Caudate nucleus (tissue), 63 donors: ENCODE measurements at places on chromosomes 1 and 21.

DNA sequence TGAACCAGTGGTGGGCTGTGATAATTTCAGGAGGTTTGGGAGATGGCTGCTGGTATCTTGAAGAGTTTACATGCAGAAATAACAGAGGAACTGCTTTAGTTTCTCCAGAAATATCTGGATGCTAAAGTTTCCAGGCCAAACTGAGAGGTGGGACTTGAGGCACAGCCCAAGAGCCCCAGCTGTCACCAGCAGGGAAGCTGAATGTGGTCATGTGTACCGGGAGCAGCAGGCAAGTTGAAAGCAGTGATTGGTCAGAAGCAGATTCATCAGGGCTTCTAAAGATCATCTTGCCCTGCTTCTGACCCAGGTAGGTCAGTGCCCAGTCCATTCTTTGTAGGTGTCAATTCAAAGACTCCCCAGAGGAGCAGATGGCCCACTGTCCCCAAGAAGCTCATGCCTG, 7.9 kb upstream of the RPTN start:
- no peak for DNase-seq

- DNase-seq, result no peak
Measured at GRCh38 chr1:108801101-108801500, 54.6 kb downstream of the STXBP3 start.

GRCh38 chr1:57748719-57749118, 324.9 kb upstream of the DAB1 start:
- DNase-seq, result no peak

GRCh38 chr1:221271701-221272100, 392.5 kb downstream of the HLX start:
- no peak for DNase-seq

DNA sequence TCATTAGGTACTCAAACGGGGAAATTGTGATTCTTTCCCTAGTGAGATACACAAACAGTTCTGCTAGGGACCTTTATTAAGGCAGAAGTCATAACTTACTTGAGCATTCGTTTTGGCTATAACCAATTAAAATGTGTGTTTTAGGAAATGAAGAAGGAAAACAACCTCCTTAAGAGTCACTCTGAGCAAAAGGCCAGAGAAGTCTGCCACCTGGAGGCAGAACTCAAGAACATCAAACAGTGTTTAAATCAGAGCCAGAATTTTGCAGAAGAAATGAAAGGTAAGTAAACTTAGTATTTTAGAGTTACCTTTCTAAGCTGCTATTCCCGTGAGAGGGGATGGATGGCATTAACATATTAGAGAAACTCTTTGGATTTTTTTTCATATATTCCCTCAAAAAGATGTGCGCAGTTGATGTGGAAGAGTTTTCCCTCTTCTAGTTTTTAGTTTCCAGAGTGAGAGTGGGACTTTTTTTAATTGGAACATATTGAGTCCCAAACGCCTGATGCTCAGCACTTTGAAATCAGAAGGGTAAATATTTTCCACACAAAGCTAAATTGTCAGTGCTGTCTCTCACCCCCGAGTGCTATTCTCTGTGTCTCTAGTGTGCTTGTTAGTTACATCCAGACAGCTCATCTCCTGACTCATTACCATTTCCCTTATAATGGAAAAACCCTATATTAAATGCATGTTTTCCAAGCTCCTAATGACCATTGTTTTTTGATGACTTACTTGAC, 34.9 kb downstream of the CENPF start:
- DNase-seq, result no peak

GRCh38 chr1:199272628-199273086, 633.8 kb downstream of the PTPRC start:
- no peak for DNase-seq

- no peak for DNase-seq
Measured at GRCh38 chr21:33977721-33978369, 62.2 kb upstream of the ATP5PO start.

- DNase-seq, result no peak
Measured at GRCh38 chr1:239733995-239734394, 347.6 kb downstream of the CHRM3 start.

DNA sequence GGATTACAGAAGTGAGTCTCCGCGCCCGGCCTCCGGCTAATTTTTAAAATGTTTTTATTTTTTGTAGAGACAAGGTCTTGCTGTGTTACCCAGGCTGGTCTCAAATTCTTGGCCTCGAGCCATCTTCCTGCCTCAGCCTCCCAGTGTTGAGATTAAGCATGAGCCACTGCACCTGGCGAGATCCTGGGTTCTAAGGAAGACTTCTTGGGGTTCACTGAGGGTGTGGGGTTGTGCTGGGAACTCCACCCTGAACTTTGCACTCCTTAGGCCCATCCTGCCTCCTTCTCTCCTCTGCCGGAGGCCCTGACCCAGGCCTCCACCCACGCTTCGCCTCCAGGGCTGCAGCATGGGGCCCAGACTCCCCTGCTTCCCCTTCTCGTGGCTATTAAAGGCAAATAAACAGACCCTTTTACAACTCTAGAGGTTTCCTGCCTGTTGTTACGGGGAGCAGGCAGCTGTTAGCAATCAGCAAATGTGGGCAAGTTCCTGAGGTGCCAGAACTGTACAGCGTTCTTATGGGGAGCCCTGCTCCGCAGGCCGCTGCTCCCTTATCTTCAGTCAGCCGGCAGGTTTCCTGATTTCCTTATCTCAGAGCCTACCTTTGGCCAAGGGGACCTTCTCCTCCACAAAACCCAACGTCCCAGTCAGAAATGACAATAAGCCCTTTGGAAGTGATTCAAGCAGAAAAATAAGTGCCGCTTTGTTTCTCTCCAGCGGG, 41.0 kb upstream of the LIN9 start:
- DNase-seq, result no peak

GRCh38 chr1:203271018-203271743, 34.1 kb upstream of the BTG2 start:
- no peak for DNase-seq

DNA sequence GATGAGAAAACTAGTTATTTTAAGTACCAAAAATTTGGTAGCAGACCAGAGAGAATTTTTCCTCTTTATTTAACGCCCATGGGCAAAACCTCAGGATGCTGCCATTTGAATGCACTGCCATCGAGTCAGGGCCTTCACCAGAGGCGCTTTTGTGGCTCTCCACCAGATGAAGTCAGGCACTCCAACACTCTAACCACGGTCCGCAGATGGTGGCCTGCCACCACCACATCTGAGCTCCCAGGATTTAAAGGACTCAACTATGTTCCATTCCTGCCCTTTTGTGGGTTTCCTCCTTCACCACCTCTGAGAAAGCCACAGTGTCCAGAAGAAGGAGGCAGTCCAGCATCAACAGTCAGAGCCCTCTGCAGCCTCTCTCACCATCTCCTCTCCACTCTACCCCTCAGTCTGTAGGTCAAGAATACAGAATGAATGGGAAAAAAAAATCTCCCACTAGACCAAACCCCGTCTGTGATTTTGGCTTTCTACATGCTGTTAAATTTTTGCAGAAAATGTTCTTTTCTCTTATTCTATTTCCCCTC, 647.4 kb downstream of the USP25 start:
- DNase-seq, result no peak

- DNase-seq, result no peak
Measured at GRCh38 chr1:30487042-30487441, 236.3 kb downstream of the MATN1 start.
